Stimulated activated CD4-positive, alpha-beta T cell treated with anti-CD3 and anti-CD28 coated beads, TNF-alpha, amount 100 ng/mL, for 1 hour (primary cell): ENCODE measurements at places on chromosomes 1 and 21.

DNA sequence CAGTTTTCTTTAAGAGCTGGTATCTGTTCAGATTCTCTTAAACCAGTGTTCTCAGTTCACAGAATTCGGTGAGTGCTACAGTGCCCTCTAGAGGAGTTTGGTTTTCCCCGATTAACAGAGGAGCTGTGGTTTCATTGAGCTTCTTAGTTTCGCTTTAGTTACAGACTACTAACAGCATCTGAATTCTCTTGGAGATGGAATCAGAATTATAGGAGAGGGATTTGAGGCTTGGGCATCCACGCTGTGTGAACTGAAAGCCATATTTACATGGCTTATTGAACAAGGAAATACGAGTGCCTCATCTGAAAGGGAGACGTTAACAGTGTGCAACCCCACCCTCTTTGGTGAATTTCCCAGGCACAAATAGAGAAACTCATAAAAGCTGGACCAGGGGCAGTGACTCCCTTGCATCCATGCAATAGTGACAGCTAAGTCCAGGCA lies 202.0 kb downstream of the USH2A start:
- DNase-seq, result no peak

DNA sequence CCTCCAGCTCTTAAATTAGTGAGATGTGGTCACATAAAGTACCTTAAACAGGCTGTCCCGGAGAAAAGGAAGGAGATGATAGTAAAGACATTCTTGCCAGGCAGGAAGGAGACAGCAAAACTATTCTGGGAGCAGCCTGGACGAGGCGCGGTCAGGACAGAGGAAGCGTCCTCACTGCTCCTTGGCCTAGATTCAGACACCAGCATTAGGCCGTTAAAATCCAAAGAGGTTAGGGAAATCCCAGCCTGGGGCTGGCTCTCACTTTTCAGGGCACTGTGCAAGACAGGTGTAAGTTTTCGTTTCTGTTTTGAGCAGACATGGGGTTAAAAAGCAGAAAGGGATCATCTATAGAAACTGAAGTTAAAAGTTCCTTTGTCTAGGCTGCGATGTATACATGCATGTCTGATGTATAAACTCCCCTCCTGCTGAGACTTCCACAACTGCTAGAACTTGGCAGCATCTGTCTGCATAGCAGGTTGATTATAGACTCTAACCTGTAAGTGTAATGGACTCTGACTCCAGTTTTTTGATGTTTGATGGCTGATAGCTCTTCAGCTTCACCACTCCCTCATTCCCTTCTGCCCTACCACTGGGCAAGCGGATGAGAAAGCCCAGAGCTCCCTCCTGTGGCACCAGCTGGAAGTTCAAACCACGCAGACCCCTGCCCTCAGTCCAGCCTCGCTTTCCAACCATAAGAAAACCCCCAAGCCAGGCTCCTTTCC lies 21.5 kb downstream of the STPG1 start:
- DNase-seq, result peak; percentile 36

GRCh38 chr1:116429821-116430374 lies 56.9 kb downstream of the ATP1A1 start:
- no peak for DNase-seq

DNA sequence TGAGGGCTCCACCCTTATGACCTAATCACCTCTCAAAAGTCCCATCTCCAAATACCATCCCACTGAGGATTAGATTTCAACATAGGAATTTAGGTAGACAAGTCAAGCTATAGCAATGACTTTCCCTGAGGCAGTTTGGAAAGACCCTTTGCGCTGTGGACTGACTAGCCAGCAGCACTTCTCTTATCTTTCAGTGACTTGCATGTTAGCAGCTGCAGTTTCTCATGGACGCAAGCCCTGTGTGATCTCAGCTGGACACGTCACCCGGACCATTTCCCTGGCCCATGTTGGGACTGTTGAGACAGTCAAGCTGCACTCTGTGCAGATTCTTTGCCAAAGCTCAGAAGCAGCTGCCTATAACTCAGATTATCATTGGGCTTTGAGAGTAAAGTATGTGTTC lies 408.1 kb upstream of the USP24 start:
- DNase-seq, result no peak

- no peak for DNase-seq
Observed at GRCh38 chr1:102529446-102529845, 532.7 kb upstream of the OLFM3 start.

DNA sequence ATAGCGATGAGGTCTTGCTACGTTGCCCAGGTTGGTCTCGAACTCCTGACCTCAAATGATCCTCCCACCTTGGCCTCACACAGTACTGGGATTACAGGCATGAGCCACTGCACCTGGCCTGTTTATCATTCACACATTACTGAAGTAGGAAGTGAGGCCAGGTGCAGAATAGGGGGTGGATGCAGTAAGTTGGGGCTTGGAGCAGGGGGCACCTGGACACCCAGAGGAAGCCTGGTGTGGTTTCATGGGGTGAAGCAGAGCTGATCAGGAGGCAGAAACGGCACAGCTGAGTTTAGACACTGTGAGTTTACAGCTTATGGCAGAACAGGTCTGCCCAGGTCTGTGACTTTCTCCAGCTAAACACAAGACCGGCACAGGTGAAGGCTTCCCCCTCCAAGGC lies 4.9 kb downstream of the CDA start:
- no peak for DNase-seq

- no peak for DNase-seq
Observed at GRCh38 chr1:70509996-70510876, 99.2 kb downstream of the CTH start.

GRCh38 chr1:22142315-22143064 lies 407 bp downstream of the WNT4 start:
- DNase-seq, result no peak

- DNase-seq, result no peak
Observed at GRCh38 chr1:59554011-59554663, 257.2 kb downstream of the FGGY start.

- DNase-seq, result no peak
Observed at GRCh38 chr1:7046314-7046713, 261.1 kb downstream of the CAMTA1 start.

GRCh38 chr21:33155422-33155821 lies 74.3 kb upstream of the IFNAR2 start:
- DNase-seq, result no peak

GRCh38 chr1:65407877-65408276 lies 12.6 kb upstream of the LEPR start:
- no peak for DNase-seq

GRCh38 chr1:207866471-207867135 lies 44.3 kb downstream of the CD34 start:
- no peak for DNase-seq

- DNase-seq, result no peak
Observed at GRCh38 chr1:196385109-196385508, 223.1 kb downstream of the KCNT2 start.

DNA sequence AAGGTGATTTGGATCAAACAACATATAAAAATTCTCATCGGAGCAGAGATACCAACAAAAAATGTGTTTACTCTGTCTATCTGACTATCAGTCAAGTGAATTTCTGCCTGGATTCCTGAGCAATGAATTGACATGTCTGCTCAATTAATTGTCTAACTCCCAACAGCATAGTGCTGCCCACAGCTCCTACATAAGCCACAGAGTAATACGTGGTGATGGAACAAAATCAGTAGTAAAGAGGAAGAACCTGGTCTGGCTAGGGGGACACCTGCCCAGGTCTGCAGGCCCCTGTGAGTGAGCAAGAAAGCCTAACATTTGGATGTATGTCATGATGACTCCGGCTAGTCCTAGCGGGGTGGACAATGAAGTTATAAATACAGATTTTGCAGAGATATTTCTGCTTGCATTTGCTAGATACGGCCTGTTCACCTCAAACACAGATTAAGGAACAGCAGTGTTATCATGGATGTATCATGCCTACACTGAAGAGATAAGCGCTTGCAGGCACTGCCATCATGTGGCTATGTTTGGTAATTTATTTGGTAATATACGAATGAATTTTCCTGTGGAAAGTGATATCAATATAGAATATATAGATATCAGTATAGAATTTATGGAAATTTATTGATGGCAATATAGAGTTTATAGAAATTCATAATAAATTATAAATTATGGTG lies 69.6 kb upstream of the LRRC8B start:
- no peak for DNase-seq

DNA sequence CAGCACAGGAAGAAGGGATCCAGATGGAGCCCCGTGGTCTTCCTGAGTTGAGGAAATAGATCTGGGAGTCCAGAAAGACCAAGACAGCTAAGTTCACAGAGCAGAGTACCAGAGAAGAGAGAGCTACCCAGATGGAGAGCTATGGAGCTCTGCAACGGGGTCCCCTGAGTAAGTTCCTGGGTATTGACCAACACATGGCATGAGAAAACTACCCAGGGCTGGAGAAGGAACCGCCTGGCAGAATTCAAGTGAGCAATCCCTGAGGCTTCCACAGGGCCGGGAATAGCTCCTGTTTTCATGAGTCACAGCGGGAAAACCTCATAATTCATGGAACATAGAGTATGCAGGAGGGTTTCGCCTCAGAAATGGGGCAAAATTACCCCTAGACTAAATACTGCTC lies 19.7 kb downstream of the STPG1 start:
- no peak for DNase-seq

DNA sequence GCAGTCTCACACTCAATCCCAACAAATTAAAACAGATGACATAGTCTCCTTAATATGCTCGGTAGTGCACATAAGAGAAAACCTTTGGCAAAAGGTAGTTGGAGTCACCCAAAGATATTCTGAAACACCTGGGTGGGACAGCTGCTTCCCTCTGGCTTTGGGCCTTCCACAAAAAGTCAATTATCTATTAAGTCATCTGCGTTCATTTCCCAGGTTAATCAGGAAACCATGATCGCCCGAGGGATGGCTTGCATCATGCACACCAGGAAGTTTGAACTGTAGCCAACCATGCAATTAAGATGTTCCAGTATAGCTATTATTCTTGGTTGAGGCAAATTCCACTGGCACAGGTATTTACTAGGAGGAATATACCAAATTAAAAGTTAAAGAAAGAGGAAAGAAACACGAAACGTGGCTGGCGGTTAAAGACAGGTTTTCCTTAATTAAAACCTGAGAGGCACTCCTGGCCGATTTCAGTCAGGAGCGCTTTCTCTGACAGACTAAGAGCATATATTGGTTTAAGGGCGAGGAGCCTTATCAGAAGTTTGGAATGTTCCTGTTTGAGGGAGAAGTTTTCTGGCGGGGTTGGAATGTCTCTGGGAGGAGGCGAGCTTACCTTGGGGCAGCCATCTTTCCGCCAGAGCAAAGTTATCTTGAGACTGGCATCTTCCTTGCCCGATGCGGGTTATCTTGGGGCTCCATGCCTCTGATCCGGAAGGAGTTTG lies 19.9 kb downstream of the CLDN17 start:
- no peak for DNase-seq

DNA sequence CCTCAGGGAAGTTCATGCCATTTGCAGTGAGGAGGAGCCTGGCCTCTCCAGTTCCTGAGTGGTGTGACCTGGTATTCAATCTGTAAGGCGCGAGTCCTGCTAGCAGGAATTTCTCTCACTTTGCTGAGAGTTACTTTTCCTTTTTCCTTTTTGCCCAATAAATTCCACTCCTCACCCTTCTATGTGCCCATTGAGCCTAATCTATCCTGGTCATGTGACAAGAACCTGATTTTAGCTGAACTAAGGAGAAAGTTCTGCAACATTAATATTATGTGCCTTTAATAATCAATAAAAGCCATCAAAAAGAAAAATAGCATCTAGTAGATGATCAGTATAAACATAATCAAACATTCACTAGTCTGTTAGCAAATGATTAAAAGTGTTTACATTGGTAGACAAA lies 136.1 kb upstream of the POGK start:
- DNase-seq, result no peak

GRCh38 chr1:244854166-244854565 lies 10.2 kb downstream of the HNRNPU start:
- DNase-seq, result no peak

DNA sequence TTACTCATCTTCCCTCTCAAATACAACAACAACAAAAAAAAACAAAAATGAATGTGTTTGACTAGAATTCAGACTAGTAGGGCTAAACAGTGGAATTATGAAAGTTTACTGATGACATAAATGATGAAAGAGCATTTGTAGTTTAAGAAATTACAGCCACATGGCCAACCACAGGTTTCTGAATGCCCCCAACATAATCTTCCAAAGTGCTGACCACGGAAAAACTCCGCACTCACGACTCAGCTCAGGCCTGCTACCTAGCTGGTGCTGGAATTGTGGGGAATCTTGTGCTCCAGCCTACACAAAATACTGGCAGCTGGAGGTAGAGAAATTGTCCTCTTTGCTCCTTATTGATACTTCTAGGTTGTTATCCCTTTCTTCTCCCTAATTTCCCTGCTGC lies 23.6 kb upstream of the TBX15 start:
- DNase-seq, result no peak

DNA sequence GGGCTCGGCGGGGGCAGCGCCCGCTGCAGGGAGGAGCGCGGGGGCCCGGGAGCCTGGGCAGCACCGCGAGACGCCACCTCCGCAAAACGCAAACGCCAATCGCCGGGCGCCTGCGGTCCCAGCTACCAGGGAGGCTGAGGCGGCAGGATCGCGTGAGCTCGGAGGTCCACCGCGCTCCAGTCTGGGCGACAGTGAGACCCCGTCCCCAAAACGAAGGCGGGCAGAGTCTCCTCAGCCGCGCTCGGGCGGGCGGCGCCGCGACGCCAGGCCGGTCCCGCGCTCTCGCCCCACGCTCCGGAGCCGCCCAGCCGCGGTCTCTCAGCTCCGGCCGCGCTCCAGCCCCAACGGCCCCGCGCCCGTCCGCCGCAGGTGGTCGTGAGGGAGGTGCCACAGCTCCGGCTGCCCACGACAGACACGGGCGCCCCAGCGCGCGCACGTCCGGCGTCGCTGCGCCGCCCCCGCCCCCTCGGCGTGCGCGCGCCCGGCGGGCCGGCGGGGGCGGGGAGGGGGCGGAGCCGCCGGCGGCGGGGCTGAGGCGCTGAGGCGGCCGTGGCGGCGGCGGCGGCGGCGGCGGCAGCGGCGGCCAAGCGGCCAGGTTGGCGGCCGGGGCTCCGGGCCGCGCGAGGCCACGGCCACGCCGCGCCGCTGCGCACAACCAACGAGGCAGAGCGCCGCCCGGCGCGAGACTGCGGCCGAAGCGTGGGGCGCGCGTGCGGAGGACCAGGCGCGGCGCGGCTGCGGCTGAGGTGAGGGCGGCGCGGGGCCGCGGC lies at the start of gene ADARB1:
ADARB1 (plus strand) TSS at position 533 of the 770 bp plus-strand sequence. CDS start 97,077 bp downstream, outside the sequence.
- peak; percentile 60 for DNase-seq

- no peak for DNase-seq
Observed at GRCh38 chr1:151210830-151211229, 12.5 kb downstream of the PIP5K1A start.

DNA sequence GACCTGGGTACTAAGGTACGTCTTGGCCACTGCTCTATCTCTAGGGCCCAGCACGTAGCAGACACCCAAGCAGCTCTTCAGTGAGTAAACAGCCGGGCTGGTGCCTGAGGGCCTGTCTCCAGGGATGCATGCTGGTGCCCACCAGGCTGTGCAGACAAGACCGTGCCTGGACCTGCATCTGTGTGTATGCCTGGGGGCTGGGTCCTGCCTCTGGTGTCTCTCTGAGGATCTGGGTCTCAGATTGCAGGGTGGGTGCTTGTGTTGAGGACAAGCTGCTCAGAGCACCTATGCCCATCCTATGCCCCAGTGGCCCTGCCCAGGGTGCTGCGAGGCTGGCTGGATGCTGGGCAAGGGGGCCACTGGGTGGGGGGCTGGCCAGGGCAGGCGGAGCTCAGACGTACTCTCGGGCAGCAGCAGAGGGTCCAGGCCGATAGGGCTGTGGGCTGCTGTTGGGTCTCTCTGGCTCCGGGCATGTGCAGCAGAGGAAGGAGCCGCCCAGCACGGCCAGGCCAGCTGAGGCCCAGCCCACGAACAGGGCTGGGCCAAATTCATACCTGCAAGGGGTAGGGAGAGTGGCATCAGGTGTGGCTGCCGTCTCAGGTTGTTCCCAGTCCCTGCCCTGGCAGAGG lies 4.4 kb downstream of the CLDN19 start:
- DNase-seq, result no peak

- no peak for DNase-seq
Observed at GRCh38 chr1:221494670-221495069, 247.2 kb downstream of the DUSP10 start.
